ENCODE measurements at places on chromosomes 2 and 18. TPM values are rescaled to one million over a fixed set of nuclear protein-coding genes. Genes with fewer than 3 reads are reported as not detected.

DNA sequence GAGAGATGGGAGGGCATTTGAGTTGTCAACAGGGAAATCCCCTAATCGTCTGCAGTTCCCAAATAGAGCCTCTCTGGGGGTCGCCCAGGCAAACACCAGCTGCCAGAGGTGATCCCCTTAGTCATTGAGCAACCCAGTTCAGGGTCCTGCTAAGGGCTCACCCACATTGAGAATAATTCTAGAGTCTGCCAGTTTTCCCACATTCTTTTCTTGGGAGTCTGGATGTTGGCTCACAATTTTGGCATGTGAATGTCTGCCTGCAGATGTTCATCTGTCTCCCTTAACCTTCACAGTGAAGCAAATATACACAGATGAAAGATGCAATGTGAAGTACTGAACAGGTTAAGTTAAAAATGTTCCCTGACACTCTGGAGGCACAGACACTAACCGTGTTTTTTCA lies 11.4 kb upstream of the SMIM21 start:
- DNase-seq: no peak

DNA sequence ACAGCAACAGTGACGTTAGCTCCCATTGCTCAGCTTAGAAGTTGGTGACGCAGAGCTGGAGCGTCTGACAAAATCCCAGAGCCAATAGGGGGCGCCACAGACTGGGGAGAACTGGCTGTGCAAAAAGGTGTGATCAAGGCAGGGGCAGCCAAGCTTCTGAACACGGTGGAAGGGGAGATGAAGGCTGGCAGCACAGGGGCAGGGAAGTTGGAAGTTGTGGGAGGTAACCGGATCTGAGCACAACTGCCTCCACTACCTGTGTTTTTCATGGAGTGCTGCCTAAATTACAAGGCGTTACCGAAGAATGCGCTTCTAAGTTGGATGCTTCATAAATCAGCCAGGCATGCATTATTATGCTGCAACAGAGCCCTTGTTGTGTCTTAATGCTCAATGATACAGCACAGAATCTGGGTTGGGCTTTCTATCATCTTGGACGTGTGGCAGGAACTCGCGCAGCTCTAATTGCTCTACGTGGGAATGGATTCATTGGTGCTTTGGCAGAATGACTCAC lies 370.0 kb downstream of the SLC4A3 start:
- DNase-seq: peak; percentile 27

GRCh38 chr2:166519391-166519962 lies 25.4 kb upstream of the SCN7A start:
- no peak for DNase-seq

DNA sequence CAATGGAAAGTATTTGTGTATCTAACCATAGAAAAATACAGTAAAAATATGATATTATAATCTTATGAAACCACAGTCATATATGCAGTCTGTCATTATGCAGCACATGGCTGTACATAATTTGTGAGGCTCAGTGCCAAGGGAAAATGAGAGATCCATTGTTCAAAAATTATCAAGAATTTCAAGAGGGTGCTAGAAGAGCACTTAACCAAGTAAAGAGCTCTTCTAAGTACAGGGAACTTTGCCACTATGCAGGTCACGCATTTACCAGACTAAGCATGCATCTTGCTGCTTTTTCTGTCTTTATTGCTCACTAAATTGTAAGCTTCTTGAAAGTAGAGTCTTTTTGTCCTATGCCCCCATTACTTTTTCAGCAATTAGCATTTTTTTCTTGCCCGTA lies 438.0 kb downstream of the LRP1B start:
- DNase-seq: no peak

Gene ARHGEF4
- 2.1 TPM for polyA plus RNA-seq

Gene DNPEP
- 42.8 TPM for polyA plus RNA-seq

DNA sequence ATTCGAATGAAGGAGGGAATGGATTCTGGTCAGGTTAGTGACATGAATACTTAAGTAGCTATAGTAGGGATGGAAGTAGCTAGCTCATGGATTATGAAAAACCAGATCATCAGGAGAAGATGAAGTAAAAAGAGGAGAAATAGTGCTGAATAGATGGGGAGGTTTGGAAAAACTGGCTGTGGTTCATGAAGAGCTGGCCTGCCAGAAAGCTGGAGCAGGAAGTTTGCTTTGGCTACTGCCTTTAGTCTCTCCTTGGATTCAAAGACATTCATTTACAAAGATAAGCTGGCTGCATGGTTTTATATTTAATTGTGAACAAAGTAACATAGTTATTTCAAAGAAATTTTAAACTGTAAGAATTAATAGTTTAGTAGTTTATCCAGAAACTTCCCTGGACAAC lies 567.0 kb downstream of the RIT2 start:
- DNase-seq: no peak

Gene VWA3B
- polyA plus RNA-seq: not detected

DNA sequence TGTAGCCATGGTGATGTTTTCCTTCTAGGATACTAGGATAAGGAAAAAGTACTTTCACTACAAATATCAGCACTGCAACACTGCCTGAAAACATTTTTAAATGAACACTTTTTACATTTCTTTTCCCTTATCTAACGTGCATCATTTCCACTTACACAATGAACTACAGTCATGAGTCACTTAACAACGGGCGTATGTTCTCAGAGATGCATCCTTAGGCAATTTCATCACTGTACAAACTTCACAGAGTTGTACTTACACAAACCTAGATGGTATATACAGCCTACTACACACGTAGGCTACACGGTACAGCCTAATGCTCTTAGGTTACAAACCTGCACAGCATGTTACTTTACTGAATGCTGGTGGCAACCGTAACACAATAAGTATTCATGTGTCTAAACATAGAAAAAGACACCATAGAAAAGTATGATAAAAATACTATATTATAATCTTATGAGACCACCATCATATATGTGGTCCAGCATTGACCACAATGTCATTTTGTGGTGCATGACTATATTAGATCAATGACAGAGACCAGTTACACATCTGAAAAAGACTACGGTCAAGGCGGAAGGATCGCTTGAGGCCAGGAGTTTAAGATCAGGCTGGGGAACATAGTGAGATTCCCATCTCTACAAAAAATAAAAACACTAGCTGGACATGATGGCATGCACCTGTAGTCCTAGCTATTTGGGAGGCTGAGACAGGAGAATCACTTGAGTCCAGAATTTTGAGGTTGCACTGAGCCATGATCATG lies 39.8 kb downstream of the WDR33 start:
- DNase-seq: peak; percentile 13

Gene LYG2
- polyA plus RNA-seq: not detected

GRCh38 chr2:190451561-190452176 lies 43.5 kb downstream of the MFSD6 start:
- no peak for DNase-seq

DNA sequence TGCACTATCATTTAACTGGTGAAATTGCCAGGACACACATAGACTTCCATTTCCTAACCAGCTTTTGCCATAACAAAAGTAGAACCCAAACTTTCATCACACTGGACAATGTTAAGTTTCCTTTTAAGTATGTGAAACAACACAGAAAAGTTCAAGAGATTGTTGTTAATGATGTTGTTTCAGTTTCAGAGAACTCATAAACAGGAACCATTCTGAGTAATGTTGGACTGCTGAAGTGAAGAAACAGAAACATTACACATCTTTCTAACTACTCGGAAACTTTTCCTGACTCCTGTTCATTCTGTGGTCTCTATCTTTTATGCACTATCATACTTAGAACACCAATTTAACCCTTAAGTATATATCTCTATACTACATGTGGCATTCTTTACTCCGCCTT lies 179.2 kb downstream of the RIT2 start:
- no peak for DNase-seq

GRCh38 chr2:181770150-181770549 lies 89.8 kb upstream of the NEUROD1 start:
- no peak for DNase-seq

DNA sequence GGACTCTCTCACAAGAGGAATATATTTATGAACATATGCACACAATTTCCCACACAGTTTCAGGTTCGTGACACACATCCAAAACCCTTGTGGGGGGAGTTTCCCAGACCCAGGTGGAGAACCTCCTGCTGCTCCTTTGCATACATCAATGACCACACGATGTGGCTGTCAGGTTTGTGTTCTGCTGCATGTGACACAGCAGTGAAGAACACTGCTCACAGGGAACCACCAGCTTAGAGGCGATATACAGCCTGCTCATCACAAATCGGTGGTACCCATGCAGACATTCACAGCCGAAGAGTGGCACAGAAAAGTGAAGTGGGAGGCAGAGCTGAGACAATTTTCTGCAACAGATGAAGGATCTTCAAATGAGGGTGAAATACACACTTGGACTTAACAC lies 175.6 kb upstream of the ZFP36L2 start:
- no peak for DNase-seq

DNA sequence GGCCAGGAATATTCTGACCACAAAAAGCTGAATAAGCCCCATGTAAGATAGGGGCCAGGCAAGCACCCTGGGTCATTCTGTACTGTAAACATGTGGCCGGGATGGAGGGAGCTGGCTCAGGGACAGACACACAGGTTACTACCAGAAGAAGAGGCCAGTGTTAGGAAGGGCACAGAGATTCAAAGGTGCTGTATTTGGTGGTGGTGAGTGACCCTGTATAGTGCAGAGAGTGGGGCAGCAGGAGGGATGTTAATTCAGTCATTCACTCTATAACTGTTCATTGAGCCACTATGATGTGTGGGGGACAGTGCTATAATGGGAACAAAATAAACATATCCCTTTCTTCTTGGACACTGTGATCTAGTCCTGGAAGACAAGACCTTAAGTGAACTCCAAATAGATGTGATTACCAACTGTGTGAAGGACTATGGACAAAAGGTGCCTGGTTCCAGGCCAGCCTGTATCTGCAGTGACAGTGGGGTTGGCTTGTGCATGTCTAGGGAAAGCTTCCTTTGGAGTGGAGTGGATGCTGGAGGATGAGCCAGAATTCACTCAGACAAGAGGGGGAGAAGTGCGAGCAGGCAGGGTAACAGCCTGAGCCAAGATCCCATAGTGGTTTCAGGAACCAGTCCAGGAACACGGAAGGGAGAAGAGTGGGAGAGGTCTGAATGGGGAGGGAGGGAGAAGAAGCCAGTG lies 8.3 kb downstream of the MOCOS start:
- DNase-seq: no peak

DNA sequence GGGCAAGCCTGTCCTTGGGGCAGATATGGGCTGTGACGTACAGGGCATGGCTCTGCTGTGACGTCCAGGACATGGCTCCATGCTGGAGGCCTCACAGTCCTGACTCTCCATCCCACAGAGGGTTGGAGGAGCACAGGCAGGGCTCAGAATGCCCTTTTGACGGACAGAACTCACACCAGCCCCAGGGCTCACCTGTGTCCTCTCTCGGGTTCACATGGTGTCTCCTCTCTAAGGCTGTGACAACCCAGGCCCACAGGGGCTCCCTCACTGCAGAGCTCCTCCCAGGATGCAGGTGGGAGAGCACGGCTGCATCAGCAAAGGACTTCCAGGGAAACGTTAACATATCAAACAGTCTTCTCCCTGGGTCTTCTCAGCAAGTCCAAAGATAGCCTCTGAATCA lies 133.8 kb downstream of the EIPR1 start:
- no peak for DNase-seq

DNA sequence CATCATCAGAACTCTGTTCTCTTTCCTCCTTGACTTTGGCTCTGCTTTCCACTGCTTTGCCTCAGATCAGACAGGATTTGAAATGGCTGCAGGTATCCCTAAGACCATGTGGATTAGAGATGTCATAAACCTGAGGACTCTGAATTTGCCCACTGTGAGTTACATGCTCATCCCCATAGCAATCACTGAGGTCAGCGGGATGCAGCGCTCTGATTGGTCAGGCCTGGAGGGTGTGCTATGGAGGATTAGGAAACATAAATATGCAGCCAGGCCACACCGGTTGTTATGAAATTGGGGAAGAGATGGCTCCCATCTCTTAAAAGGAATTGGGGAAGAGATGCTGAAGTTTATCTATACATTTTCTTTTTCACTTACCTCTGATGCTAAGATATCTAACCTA lies 73.7 kb upstream of the DNAJC10 start:
- DNase-seq: peak; percentile 63

- DNase-seq: no peak
These were observed 684.4 kb downstream of the NRXN1 start for GRCh38 chr2:50347358-50348044.

DNA sequence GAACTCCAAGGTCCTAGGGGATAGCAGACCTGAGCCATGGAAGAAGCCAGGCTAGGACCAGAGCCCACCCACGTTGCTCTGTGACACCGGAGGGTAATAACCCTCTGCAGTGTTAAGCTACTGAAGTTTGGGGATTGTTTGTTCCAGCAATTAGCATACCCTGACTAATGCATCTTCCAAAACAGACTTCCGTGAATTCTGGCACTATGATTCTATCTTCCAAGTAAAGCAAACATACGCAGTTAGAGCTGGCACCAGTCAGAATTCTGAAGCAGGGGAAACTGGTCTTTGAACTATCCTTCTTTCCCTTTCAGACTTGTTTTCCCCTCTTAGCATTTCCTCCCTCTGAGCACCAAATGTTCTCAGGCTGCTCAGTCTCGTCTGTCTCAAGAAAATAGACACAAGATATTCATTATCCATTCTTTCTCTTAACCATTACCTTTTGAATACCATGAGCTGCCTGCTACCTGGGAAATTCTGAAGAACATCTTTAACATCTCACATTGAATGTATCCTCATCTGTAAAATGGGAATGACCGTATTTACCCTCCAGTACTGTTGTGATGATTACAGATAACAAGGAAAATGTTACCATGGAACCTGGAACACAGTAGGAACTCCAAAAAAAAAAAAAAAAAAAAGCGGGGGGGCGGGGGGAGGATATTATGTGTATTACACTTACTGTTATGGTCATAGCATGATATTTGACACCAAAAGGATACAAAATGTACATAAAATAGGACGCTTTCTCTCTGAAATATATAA lies 108.2 kb downstream of the TCF4 start:
- DNase-seq: no peak

DNA sequence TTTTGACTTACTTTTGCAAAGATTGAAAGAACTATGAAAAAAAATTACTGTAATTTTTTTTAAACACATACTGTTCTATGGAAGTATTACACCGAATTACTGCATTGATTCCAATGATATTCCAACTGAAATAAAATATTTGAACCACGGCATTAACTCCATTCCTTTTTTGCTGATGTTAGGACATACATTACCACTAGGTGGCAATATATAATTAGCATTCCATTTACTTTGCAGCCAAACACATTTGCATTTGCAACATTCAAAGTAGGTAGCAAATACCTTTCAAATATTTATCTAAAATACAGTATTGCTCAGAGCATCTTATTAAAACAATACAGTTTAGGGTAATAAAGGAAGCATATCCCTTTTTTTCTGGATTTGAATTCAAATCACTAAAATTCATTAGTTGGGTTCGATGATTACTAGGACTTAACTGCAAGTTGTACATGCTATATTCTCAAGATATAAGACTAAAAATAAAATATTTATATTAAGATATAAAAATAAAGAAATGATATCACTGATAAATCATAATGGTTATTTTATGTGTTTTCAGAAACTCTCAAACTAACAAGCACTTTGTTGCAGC lies 31.3 kb downstream of the LANCL1 start:
- DNase-seq: peak; percentile 8

DNA sequence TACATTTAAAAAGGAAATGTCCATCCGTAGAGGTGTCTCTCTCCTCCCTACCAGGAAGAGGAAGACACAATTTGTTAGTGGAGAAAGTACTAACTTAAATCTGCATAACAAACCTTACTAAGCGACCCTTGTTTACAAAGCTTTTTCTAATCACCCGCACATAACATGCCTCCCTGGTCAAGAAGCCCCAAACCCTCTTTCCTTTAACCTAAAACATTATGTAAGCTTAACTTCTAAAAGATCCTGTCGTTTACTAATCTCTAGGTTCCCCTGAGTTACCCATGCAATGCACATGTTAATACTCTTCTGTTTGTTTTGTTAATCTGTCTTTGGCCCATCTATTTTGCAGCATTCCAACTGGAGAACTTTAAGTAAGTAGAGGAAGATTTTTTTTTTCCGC lies 630.3 kb upstream of the NRXN1 start:
- DNase-seq: no peak

Measured in A549 (cell line).